ENCODE measurements at places on chromosomes 12 and 14.

DNA sequence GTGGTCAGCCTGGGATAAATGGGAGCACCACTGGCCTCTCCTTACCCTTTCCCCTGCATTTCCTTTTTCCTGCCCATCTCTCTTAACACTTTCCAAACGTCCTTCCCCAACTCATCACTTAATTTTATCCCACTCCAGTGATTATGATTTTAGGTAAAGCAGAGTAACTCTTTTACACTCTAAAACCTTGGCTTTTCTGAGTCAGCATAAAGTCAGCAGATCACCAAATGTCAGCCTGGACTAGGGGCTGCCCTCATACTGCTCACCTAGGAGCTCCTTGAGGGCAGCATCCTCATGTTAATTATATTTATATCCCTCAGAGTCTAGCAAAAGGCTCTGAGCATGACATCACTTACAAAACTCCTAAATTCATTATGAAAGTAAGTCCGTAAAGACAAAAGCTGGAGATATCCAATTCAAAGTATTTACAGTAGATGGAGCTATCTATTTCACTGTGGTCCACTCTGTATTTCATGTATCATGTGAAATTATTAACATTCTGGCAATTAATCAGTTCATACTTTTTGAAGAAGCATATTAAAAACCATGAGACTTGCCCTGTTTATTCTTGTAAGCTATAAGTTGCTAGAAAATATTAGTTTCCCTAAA is 17.0 kb upstream of the DICER1 start:
- no peak for DNase-seq

DNA sequence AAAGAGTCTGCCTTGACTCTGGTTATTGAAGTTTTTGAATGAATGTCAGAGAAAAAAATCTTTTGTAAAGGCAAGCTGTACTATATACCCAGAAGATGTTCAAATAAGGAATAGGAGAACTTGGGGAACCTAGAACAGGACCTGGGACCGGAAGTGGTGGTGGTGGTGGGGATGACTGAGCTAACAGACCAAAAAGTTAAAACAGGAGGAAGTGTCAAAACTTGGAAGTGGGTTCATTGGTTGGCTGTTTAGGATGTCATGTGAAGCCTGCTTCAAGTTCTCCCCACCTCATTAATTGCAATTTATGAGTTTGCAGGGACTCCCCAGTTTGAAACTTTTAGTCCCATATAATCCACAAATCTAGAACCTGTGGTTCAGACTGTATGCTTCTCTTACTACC is 26.2 kb downstream of the PLXNC1 start:
- no peak for DNase-seq

GRCh38 chr12:2355198-2355597 is 302.4 kb downstream of the CACNA1C start:
- no peak for DNase-seq

DNA sequence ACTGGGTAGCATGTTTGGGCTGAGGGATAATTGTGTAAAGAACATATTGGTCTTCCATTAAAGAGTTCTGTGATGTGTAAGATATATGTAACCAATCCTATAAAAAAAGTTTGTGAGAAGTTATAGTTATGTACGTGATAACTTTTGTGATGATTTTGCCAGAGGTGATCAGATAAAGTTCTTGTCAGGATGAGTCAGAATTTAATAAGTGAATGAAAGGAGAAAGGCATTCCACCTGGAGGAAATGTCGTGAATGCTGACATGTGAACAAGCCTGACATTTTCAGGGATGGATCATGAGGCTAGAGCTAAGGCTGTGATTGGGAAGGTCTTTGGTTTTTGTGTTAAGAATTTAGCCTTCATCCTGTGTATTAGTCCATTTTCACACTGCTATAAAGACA is 241.5 kb downstream of the SNAPC1 start:
- DNase-seq, result no peak

- no peak for DNase-seq
Measured at GRCh38 chr14:99309220-99309766, 37.3 kb upstream of the BCL11B start.

DNA sequence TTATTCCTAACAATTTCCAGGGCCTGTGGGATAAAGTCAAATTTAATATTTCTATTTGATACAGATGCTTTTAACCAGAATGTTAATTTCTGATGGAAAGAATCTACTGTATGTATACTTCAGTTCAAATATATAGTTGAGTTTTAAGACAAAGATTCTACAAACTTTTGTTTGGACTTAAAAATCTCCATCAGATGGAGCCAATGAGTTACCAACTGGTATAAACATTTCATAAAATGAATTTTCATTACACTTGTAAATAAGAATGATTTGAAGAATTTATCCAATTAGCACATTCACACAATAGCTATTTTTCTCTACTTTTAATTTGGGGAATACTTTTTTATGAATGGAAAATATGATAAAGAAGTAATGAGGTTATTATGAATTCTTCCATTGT is 425.2 kb upstream of the MIS18BP1 start:
- DNase-seq, result no peak

GRCh38 chr12:88493636-88494035 is 86.6 kb downstream of the KITLG start:
- DNase-seq, result no peak

- DNase-seq, result no peak
Measured at GRCh38 chr14:103213331-103213730, 90.1 kb downstream of the TNFAIP2 start.

DNA sequence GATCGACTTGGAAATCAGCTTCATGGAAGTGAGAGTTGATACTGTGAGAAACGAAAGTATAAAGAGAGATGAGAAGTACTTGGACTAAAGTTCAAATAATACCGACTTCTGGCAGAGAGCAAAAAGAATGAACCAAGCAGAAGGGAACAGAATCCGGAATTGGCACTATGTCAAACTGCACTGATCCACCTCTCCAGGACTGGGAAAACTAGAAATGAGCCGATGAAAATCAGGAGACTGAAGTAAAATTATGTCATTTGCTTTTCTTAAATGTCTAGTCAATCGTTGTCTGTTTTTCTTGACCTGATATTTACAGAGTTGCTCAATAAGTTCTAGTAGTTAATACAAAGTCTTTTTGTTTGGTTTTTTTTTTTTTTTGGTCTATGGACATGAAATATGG is 163.0 kb upstream of the FOXG1 start:
- DNase-seq, result no peak

DNA sequence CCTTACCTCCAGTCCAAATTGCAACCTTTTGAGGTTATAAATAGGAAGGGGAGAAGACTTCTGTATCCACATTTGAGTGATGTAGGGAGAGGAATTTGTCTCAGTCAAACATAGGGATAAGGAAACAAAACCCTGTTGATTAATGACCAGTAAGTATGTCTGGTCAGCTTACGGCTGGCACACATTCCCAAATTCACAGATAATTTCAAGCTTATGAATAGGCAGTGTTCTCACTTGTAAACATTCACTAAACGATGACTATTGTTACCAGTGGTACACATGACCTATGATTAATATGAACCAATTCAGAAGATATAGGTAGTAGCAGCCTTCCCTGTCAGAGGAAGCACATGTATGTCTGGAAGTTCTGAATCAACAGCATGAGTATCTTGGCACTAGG is 33.0 kb upstream of the SLC5A8 start:
- no peak for DNase-seq

- no peak for DNase-seq
Measured at GRCh38 chr12:21627924-21628323, 23.3 kb upstream of the GYS2 start.

GRCh38 chr12:30200864-30201263 is 417.1 kb upstream of the TMTC1 start:
- no peak for DNase-seq

GRCh38 chr12:78293059-78293686 is 462.5 kb downstream of the NAV3 start:
- no peak for DNase-seq

GRCh38 chr12:47296828-47297227 is 217.1 kb upstream of the AMIGO2 start:
- DNase-seq, result no peak

- no peak for DNase-seq
Measured at GRCh38 chr12:5280086-5280485, 151.8 kb upstream of the NTF3 start.

DNA sequence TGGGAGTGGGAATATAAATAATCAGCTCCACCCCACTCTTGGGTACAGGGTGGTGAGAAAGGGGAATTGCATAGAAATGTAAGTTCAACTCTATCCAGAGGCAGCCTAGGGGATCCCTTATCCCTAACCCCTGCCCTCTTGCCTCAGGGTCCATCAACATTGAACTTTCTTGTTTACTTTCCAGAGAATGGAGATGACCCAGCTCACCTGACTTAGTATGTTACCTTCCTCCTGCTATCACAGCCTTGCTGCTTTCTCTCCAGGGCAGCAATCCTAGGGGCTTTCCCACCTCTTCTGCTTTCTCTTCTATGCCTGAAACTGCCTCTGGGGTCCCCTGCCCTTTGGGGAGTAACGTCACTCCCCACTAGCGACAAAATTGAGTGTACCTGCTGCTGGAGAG is 2.7 kb downstream of the LRP1 start:
- no peak for DNase-seq

GRCh38 chr12:132530447-132530846 is 40.5 kb downstream of the FBRSL1 start:
- no peak for DNase-seq

DNA sequence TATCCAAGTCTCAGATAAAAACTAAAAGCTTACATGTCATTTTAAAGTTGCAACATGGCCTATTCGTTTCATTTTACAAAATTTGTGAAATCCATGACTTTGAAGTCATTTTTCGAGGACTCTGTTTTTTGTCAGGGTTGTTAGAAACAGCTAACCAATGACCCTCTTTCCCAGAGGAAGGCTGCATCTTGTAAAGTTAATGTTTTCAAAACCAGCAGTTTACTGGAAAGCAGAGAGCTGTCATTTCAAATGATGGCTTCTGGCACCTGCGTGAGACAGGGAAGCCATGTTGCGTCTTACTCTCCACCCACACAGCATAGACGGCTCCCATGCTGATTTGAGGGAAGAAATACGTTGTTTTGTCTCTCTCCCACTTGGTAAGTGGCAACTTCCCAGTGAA is 50.1 kb upstream of the RTRAF start:
- no peak for DNase-seq

GRCh38 chr12:3740480-3741231 is 12.3 kb downstream of the CRACR2A start:
- DNase-seq, result no peak

- DNase-seq, result no peak
Measured at GRCh38 chr12:93902736-93903562, 225.8 kb downstream of the CRADD start.

GRCh38 chr14:104870368-104871144 is 5.5 kb downstream of the CEP170B start:
- DNase-seq, result no peak

DNA sequence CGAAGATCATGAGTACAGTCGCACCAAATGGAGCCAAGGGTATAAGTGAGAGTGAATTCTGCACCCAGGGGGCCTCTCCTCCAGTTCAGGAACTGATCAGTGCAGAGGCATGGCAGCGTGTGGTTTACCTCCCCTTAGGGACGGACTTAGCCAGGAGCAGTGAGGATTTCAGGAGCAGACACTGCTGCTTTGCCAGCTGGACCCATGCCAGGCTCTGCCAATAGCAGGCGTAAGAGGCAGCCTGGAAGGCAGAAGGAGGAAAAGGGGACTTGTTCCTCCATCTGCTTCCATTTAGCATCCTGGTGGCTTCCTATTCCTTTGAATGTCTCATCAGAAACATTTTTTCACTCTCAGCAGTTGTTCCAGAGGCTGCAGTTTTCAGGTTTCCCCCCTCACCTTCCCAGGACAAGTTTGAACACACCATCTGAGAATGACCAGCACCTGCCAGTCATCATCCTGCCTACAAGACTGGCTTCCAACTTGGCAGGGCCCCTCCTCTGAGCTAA is 137.0 kb upstream of the LMNTD1 start:
- DNase-seq, result no peak

DNA sequence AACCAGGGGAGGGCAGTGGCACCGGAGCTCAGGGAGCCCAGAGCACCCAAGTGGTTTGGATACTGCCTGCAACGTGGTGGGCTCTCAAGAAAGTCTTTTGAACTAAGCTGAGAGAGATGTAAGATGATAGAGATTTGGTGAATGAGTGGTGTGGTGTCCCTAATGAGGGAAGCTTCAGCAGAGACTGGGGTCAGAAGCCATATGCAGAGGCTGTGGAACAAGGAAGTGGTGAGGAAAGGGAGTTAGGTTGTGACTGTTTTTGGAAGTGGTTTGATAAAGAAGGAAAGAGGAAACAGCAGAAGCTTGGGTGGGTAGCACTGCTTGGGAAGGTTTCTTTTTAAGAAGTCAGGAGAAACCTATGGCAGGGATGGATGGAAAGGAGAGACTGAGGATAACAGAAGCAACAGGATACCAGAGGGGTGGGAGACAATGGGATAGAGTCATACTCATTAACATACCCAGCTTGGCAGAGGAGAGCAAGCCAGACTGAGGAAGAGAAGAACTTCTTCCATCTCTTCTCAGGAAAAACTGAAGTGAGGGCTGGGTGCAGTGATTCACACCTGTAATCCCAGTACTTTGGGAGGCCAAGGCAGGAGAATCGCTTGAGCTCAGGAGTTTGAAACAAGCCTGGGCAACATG is 24.1 kb downstream of the SLC4A8 start:
- DNase-seq, result no peak

- no peak for DNase-seq
Measured at GRCh38 chr14:47619392-47619791, 56.0 kb downstream of the MDGA2 start.

DNA sequence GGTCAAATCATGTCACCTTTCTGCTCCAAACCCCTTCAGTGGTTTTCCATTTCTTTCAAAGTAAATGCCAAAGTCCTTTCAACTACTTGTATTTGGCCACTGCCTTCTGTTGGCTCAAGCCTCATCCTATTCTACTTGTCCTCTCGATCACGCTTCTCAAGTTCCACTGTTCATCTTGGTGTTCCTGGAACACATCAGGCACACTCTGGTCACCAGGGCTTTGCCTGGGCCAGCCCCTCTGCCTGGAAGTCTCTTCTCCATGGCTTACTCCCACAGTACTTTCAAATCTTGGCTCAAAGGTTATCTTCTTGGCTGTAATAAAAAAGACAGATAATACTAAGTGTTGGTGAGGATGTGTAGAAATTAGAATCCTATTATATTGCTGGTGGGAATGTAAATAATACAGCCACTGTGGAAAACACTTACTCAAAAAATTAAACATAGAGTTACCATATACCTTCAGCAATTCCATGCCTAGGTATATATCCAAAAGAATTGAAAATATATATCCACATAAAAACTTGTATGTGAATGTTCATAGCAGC is 17.3 kb upstream of the PPFIBP1 start:
- DNase-seq, result no peak

DNA sequence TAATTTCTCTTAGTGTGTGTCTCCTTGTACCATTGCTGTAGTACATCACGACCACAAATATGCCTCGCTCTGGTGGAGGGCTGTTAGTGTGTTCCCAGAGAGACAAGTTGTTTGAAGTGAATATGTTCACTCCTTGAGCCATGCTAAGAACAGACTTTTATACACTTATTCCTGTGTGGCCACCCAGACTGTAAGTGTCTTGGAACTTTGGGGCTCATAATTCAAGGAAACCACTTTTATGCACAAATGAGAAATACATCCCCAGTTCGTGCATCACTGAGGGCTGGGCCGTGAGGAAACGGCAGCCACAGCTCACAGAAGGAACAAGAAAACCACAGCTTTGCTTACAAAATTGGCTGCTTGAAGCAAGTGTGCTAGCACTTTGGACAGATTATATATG is 362.2 kb upstream of the DDHD1 start:
- DNase-seq, result no peak
